ENCODE measurements at places on chromosomes 6 and 20.

DNA sequence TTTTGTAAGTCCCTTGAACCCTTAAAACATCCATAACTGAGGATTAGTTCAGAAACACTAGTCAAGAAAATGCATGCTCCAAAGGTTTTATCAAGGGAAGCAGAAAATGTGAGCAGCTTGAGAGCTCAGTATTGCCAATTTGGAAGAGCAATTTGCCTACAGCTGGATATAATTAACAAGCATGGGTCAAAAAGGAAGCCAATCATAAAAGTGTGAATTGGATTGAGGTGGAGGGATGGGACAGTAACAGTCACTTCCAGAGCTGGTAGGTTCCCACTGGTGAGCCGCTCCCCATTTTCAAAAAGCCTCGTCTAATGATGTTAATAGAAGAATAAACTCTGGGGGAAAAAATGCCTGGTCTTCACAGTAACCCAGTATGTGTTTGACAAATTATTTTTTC lies 5.0 kb upstream of the PTPRK start:
- DNase-seq = no peak

DNA sequence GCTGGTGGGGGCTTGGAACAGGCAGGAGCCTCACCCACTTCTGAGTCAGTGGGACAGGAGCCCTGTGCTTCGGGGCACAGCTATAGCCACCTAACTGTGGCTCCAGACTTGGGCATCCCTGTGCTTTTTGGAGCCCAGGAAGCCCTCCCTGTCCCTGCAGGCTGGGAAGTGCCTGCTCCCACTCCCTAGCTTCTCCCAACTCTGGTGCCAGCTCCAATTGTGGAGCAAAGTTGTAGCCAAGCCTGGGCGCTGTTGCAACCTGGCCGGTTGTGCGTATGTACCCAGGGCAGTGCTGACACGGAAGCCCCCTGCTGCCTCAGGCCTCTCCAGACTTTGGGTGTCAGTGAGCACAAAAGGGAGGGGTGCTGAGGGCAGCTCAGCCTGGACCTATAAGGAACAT lies 601.7 kb upstream of the GJE1 start:
- no peak for DNase-seq

GRCh38 chr20:2533118-2533517 lies 3.3 kb upstream of the TMC2 start:
- DNase-seq = no peak

DNA sequence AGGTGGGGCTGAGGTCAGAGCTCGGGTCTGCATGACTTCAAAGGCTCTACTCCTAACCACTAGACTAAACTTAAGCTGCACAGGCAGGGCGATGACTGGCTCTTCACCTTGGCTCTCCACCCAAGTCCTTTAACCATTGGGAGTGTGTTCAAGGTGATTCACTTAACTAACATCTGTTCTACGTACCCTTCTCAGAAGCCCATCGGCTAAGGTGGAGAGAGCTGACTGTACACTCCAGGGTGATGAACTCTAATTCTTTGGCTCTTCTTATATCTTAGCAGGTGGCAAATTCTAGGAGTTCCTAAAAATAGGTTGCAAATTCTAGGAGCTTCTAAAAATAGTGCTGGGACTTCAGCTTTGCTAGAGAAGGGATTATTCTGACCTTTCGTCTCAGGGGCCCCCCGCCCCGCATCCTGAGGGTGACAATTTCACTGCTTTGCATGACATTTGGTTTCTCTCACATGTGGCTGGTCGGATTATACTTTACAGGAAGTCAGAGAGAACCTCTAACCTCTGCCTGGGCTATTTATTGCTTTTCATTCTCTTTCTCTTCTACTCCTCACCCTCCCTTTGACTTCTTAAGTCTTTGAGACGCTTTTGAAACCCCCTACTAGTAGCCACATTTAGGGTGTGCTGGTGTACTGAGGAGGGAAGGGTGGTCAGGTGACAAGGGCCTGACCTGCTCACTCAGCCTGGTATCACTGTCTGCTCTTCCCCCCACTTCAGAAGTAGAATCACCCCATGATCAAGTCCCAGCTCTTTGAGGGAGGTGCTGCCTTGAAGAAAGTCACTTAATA lies 55.5 kb downstream of the PRDM1 start:
- peak; percentile 57 for DNase-seq

GRCh38 chr20:46563170-46563859 lies 12.9 kb upstream of the OCSTAMP start:
- no peak for DNase-seq

- DNase-seq = no peak
Observed at GRCh38 chr6:122432816-122433215, 33.4 kb downstream of the HSF2 start.

DNA sequence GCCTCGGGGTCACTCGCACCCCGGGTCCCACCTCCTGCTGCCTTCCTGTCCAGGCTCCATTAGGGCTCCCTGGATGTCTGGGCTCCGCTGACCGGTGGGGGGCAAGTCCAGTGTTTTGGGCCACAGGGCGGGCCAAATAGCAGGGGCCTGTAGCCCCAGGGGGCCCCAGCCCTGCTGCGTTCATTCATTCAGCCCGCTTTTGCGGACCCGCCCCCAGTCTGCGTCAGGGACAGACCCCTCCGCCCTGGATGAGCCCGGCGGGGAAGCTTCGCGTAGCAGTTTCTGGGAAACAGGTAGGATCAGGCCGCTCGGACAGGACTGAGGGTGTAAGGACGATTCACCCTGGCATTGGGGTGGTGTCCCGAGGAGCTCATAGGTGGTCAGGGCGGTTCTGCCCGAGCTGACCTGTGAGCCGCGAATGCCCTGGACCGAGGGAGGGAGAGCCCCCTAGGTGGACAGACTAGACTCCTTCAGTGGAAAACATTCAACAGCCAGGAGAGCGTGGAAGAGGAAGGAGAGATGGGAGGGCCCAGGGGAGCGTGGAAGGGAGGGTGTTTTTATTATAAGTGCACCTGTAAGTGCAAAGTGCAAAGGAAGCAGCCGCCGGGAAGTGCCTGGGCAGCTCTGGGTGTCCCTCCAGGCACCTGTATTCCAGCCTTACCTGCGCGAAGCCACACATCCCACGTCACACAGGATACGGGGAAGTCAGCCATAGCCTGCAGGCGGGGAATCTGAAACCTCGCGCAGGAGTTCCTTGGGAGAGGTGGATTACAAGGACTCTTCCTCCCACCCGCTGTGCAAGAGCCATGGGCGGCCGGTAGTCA lies 662 bp downstream of the ENTPD6 start:
- DNase-seq = peak; percentile 8

- DNase-seq = no peak
Observed at GRCh38 chr20:60201198-60201835, 243.1 kb downstream of the CDH26 start.

GRCh38 chr6:46651816-46652215 lies 802 bp downstream of the CYP39A1 start:
- no peak for DNase-seq

- DNase-seq = no peak
Observed at GRCh38 chr20:42402455-42402854, 784.3 kb upstream of the CHD6 start.

GRCh38 chr6:140571145-140571544 lies 1196.7 kb upstream of the CITED2 start:
- no peak for DNase-seq

GRCh38 chr20:32891491-32891890 lies 32.8 kb downstream of the EFCAB8 start:
- DNase-seq = no peak

DNA sequence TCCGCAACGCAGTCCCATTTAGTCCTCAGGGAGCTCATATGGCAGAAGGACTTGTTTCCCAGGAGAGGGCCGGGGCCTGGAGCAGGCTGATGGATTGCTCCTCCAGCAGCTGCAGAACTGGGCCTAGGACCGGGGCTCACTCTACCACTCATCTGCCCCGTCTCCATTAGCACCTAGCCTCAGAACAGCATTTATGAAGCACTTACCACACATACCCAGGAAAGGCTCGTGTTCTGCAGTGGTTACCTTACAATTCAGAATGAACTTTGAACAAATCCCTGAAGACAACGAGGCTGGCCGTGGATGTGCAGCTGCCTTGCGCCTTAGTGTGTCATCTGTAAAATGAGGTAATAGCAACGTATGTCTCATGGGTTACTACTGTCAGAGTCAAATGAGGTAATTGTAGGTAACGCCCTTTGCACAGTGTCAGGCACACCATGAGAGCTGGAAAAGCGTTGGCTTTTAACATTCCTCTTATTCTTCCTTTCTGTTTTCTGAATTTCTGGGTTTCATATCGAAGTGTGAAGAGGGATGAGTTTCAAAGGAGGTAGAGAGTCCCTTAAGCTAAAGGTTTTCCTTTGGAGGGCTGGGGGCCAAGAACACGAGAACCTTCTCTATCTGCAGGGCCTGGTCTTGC lies 46.3 kb upstream of the CD93 start:
- DNase-seq = no peak

- no peak for DNase-seq
Observed at GRCh38 chr6:4287372-4287771, 152.0 kb upstream of the ECI2 start.

- no peak for DNase-seq
Observed at GRCh38 chr20:1323256-1323655, 5.7 kb downstream of the SDCBP2 start.

DNA sequence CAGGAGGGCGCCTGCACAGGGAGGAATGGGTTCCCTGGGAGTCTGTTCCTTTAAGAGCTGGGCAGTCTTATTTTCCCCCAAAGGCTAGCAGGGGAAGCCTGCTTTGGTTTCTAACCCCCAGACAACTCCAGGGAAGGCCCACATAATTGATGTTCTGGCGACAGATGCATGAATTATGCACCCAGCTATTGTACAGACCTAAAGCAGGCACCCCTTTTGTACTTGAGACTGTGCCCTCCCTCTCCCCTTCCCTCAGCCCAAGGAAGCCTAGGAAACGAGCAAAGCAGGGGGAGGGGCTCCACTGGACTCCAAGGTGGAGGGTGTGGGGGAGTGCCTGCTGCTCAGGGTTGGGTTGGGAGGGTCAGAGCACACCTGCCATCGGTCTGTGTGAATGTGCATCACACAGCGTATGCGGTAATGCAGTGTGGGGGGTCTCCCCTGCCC lies 102.1 kb downstream of the KCNB1 start:
- DNase-seq = no peak

GRCh38 chr20:38073307-38074071 lies 39.9 kb downstream of the RPRD1B start:
- DNase-seq = peak; percentile 51

- DNase-seq = no peak
Observed at GRCh38 chr6:56842686-56843475, 112.0 kb upstream of the BEND6 start.

DNA sequence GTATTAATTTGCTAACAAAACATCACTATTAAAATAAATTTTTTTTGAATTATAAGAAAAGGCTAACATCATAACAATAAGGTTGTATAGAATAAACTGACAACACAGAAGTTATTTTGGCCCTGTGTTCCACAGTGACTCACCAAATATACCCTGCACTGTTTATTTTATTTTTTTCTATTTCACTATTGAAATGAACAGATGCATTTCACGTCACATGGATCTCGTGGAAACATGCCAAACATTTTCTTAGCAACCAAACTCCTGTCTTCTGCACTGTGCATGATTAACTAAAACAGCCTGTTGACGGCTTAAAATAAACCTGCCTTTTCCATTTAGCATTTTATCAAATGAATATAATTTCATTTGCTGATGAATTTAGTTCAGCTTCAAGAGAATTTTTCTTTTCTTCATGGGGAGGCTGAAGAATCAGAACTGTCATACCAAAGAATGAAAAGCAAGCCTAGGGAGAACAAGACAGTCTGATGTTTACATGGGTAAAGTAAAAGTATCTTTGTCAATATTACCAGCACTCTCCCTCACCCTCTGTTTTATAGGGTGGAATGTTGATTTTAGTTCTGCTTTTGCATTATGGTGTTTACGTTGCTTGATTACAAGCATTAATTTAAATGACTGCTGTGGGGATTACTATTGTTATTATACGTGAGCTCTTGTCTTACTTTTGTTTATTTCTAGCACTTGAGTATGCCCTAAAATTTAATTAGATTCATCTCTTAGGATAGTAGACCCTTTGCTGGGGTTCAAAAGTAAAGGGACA lies 115.3 kb downstream of the LCA5 start:
- no peak for DNase-seq

GRCh38 chr6:30397697-30398096 lies 52.7 kb downstream of the RPP21 start:
- no peak for DNase-seq

GRCh38 chr20:14902432-14903089 lies 565.1 kb upstream of the FLRT3 start:
- DNase-seq = no peak

DNA sequence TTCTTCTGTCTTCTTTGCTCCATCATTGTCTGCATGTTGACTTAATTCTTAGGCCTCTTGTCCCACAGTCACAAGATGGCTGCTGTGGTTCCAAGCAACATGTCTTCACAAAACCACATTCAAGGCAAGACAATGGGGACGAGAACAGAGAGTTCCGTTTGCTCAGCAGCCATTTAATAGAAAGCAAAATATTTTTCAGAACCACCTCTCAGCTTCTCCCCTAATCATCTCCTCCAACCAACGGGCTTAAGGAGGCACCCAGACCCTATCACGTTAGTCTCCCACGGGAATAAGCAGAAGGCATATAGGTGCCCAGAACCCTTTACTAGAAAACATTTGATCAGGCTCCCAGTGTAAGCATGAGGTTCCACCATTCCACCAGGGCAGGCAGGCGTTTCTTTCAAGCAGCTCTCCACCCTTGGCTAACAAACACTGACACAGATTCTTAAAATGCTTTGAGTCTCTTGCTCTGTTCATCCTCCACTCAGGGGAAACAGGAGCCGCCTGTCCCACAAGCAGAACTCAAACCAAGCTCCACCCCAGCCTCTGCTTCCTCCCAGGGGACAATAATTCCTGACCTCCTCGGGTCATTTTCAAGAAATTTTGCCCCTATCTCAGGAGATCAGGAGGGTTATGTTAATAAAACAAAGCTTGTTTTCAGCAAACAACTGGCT lies 19.0 kb downstream of the BMP7 start:
- DNase-seq = no peak

- no peak for DNase-seq
Observed at GRCh38 chr6:36964908-36965307, 10.4 kb downstream of the PI16 start.

GRCh38 chr6:13455552-13455966 lies 31.8 kb downstream of the GFOD1 start:
- DNase-seq = no peak

DNA sequence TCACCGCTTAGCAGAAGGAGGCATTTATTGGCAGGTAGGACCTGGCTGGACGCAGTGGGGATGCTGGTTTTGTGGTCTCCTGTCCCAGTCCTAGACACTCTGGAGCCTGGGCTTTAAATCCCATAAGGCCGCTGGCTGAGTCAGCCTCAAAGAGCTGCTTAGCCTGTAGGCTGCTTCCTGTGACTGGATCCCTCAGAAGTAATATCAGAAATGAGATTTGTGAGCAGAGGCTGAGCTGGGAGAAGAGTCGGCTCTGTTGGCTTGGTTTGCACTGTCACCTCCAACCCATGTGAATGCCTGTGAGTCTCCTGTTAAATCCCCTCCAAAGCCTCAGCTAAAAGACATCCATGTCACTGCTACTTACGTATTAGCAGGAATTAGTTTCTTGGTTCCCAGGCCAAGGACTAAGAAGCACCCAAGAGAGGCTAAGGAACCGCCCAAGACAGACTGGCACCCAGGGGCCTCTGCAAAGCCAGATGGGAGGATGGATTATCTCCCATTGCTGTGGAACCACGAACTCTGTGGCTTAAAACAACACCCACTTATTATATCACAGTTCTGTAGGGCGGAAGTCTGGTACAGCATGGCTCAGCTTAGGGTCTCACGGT lies 289.4 kb downstream of the CDC5L start:
- no peak for DNase-seq
